Activated CD4-positive, alpha-beta T cell treated with anti-CD3 and anti-CD28 coated beads, Interleukin-2, amount 50 U/mL, for 16 hours (primary cell): ENCODE measurements at places on chromosomes 2 and 18.

DNA sequence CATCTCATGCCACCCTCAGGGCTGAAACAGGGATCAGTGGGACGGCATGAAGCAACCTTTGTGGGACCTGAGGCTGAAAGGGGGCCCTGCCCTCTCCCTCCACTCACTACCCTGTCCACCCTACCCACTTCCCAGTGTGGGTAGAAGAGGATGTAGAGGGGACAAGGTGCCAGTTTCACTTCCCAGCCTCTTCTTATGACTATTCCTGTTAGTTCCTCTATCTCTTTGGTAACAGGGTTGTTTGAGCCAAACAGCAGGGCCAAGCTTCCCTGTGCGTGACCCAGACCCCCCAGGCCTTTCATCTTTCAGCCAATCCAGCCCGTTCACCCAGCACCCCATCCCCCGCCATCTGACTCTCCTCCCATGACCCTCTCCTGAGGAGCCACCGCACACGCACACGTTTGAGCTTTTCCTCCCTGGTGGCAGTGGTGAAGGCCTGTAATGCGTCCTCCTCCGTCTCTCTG, 82.3 kb downstream of the STPG4 start:
- no peak for DNase-seq

DNA sequence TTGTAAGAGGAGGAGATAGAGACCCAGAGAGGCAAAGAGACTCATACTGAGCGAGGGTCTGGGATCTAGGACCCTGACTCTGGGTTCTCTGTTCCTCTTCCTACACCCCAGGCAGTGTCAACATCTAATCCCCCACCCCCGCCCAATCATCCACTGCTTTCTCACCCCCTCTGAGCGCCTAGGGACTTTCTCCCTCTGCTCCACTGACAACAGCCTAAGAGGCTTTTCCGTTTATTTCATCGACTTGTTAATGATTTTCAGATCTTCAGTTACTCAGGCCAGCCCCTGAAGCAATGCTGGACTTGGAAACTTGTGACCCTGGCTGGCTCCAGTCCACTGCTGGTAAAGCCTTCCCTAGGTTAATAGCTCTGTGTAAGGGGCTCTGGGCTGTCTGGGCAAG, 65.1 kb downstream of the TFCP2L1 start:
- no peak for DNase-seq

DNA sequence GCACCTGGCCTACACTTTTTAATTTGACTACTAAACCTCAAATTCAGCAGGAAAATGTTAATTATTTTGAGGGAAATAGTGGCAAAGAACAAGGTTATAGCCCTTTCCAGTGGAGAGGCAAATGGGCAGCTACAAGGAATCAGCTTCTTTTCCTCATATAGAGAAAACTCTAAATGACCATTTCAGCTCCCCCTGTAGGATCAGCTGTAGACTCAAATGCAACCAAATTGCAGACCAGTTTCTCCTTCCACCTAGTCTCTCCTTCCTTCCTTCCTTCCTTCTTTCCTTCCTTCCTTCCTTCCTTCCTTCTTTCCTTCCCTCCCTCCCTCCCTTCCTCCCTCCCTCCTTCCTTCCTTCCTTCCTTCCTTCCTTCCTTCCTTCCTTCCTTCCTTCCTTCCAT, 158.2 kb downstream of the ZEB2 start:
- DNase-seq: no peak

GRCh38 chr2:75608684-75609333, 37.8 kb upstream of the MRPL19 start:
- DNase-seq: peak; percentile 48

DNA sequence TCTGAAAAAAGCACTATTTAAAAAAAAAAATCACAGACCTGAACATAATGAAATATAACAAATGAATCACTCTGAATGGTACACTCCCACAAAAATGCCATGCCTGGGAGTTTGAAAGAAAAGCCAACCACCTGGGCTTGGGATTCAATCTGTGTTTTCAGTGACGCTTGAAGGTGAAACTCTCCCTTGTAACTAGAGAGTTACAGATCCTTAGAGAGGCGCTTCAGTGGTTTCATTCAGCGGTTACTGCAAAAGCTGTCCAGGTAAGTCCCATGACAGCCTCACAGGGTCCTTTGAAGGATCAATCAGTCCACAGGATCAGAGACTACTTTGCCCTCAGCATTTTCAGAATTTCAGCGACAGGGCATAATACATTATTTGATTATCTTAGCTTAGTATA, 627.3 kb downstream of the IRS1 start:
- DNase-seq: no peak

- no peak for DNase-seq
These were observed 17.1 kb downstream of the CCT7 start for GRCh38 chr2:73250872-73251846.

GRCh38 chr2:168948621-168949212, 47.6 kb downstream of the G6PC2 start:
- DNase-seq: peak; percentile 21

- no peak for DNase-seq
These were observed 138.9 kb upstream of the HAAO start for GRCh38 chr2:42931146-42931817.

GRCh38 chr2:52115750-52116149, 1083.8 kb upstream of the NRXN1 start:
- no peak for DNase-seq

GRCh38 chr2:118050386-118050785, 36.5 kb upstream of the CCDC93 start:
- no peak for DNase-seq
